ENCODE measurements at places on chromosomes 3 and 15.

DNA sequence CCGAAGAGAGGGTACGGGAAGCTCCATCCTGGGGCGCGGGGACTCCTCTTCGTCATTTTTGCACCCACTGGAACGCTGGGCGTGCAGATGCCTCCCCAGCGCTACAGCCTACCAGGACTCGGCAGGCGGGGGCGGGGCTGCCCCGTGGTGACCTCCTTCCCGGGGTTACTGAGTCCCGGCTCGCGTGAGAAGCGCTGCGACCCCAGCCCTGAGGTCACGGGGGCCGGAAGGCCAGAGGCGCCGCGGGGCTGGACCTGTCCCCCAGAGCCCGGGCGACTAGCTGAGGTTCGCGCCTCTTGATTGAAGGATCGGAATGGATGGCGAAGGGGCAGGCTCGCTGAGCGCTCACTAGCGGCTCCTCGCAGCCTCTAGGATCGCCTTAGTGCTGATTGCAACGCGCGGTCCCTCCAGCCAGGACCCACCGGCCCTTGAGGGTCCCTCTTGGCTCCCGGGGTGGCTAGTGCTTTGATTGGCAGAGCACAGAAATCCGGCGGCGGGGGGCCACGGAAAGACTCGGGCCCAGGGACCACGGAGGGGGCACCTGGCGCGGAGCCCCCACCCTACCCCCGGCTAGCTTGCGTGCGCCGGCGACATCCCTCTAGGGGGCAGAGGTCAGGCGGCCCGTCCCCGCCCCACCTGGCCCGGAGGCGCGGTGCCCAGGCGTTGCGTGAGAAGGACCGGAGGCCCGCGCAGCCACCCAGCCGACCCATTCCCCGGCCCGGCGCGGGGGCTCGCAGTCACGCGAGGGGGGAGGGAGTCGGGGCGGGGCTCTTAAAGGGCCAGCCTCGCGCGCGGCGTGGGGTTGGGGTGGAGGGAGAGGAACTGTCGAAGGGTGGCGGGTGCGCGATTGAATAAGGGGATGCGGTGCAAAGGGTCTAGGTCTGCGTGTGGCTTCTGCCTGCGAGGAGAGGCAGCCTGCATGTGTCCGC lies 781 bp upstream of the CYP1A1 start:
- peak; percentile 65 for DNase-seq

DNA sequence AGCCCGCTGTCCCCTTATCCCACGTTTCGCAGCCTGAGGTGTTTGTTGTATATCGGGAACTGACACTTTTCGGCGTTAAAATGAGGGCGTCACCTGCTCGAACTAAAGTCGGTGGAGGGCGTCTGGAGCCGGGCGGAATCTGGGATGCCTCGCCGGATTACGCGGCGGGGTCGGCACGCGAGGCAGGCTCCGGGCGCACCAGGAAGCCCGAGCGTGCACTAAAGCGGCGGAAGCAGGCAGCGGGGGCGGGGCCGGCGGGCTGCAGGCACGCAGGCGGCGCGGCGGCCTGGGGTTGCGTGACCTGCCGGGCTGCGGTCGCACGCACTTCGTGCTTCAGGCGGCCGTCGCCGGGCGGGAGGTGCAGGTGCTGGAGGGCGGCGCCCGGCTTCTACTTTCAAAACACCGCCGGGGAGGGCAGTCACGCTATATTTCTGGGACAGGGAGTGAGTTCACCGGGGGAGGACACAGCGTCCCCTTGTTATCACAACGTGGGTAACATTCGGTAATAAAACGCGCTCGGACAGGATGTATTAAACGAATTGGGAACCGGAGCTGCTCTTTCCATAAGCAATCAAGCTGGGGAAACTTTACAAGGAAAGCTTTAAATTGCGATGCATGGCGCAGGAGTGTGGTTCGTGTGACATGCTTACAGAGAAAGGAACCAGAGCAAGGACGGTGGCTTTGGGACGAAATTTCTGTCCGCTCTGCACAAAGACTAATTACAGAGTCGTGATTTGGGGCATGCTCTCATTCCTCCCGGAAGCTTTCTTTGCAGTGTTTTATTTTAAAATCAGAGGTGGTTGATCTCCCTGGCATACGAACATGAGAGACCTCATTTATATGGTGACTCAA lies 9.1 kb upstream of the LEKR1 start:
- DNase-seq, result peak; percentile 59

DNA sequence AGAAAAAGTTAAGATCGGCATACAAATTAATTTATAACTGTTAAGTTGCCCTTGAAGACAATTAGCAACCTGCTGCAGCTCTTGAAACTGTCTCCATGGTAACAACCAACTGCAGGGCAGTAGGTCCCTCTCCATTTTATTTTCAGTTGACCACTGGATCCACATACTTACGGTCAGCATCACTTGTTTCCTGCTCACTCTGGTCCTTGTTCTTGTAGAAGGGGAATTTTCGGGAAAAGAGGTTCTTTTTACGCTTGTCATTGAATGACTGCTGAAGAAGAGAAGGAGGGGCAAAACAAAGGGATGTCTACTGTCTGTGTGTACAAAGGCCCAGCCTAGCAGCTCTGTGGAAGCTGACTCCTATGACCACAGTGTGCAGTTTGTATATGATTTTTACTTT lies 46.8 kb upstream of the MELTF start:
- DNase-seq, result no peak

DNA sequence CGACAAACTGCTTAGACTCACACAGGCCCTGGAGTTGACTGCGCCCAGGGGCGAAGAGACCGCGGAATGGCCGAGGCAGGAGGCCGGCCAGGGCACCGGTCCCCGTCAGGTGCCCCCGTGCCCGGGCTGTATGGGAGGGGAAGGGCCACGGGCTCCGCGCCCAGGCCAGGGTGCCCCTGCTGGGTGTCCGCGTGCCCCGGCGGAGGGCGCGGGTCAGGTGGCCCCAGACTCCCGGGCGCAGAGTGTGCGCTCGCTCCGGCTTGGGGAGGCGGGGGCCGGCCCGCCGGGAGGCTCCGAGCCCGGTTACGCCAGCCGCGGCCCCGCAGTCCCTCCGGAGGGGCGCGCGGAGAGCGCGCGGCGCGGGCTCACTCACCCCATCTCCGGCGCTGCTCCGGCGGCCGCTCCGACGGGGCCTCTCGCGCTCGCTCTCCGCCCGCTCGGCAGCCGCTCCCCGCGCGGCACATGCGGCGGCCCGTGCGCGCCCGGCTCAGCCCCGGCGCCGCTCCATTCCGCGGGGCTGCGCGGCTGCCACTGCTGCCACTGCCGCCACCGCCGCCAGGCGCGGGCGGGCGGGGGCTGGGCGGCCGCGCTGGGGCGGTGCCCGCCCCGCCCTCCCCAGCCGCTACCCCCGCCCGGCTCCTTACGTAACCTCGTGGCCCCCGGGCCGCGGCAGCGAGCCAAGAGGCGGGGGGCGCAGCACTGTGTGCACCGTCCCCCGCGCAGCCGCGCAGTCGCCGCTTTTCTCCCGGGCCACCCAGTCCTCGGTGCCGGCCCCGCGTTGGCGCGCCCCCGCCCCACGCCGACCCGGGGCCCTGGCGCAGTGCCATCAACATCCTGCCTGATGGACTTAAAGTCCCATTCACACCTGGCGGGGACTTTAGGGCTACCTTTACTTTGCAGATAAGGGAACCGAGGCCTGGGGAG lies at the start of gene HOMER2:
Gene HOMER2 (minus strand): TSS at position 563 of the 924 bp plus-strand sequence. CDS start 185 bp downstream, at position 378.
- DNase-seq, result no peak

DNA sequence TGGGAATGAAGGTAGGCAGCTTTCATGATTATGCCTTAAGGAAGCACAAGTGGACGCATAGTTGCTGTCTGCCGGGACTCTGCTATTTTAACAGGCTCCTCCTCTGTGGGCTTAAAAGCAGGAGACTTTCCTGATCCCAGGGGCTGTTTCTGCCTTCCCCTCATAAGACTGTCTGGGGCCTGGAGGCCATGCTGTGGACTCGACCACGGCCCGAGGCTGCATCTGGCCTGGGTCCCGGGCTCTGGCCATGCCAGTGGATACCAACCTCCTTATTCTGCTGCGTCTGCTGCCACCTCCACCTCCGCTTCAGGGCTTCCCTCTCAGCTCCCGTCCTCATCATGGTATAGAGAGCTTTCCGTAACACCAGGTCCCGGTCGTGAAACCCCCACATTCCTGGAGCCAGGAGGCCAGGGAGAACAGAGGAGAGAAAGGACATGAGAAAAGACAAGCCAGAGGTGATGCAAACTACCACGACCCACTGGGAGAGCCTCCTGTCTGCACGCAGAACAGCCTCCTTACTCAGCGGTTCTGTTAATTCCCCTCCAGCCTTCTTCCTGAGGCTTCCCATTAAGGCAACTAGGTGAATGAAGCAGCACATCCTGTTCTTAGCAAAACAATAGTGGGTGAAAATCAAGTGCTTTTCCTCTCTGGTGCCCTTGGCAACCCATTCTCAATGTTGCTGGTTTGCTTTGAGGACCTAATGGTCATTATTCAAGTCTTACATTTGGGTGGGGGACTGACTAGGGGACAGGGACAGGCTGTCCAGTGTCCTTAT lies 200.5 kb downstream of the KLF13 start:
- no peak for DNase-seq

DNA sequence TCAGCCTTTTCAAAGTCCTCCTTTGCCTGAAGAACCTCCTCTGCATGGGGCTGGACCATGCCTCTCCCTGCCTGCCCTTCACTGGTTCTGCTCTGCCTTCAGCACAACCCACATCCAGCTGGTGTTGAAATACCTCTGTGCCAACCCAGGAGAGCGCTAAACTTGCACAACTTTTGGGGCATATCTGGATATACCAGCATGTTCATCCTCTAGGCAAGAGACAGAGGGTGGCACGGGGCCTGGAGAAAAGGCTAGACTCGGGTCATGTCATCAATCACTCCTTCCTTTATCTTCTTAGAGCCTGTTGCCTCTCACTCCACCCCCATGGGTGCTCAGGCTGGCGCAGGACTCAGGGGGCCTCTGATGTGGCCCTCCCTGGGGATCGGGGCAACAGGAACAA lies 4.8 kb downstream of the SEMA4B start:
- no peak for DNase-seq

DNA sequence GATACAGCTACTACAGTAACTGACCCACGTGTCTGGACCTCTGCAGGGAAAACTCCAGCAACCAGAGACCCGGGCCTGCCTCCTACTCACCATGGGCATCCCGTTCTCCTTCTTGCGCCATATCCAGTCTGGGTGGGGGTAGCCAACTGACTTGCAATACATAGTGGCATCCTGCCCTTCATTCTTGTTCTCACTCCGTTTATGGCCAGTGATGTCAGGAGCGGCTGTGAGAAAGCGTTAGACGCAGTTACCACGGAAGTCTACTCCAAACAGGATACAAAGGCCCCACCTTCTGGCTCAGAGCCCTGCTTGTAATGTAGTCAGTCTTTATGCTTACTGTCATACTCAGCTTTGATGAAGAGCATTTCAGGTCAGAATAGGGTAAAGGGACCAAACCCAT lies 59.6 kb downstream of the NPTN start:
- no peak for DNase-seq
